ENCODE measurements at places on chromosomes 1 and 21. TPM values are rescaled to one million over a fixed set of nuclear protein-coding genes. Genes with fewer than 3 reads are reported as not detected.

DNA sequence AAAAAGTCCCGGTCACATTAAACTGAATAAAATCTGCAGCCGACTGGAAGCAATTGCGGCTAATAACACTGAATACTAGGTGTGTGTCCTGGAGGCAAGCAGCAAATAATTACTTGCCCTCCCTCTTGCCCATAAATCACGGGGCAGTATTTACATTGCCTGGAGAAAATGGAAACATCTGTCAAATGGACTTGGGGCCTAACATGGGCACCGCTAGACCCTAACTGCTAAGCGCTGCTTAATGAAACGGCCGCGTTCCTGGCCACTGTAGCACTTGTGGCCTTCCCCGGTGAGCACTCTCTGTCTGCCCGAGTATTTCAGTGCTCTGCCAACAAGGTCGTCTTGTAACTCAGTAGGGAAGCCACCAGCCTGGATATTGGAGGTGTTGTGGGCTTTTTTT is 23.9 kb upstream of the KNCN start:
- H3K4me1 ChIP-seq, result no peaks in the 10 kb centered on the region
- H3K27ac ChIP-seq, result no peak overlapping the region
- H3K27me3 ChIP-seq, result no peaks in the 10 kb centered on the region
- no peak for DNase-seq

- H3K36me3 ChIP-seq, result no peaks in the 10 kb centered on the region
- no peaks in the 10 kb centered on the region for H3K4me1 ChIP-seq
- H3K27me3 ChIP-seq, result no peaks in the 10 kb centered on the region
- peak; percentile 65 for DNase-seq
Observed at GRCh38 chr1:154809436-154810413, 60.4 kb downstream of the KCNN3 start.

DNA sequence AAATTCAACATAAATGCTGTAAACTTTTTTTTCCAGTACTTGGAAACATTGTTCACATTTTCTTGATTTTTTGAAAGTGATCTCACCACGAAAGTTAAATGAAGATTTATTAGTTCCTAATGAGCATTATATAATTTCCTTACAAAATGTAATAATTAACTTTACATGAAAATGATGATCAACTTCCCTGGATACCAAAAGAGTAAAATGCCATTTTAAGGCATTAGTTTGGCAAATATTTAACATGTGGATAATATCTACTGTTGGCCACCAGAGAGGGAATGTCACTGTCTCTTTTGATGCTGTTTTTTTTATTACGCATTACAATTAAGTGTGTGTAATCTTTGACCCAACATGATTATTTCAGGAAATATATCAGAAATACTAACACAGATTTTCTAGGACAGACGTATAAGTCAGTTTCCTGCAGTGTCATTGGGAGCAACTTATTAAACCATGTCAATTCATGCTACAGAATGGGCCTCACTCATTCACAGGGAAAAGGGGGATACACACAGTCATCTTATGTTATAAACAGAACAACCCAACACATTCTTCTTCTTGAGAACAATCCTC is 903.9 kb upstream of the ADGRL2 start:
- no peaks in the 10 kb centered on the region for H3K27me3 ChIP-seq
- H3K36me3 ChIP-seq, result no peaks in the 10 kb centered on the region
- no peaks in the 10 kb centered on the region for H3K4me1 ChIP-seq
- DNase-seq, result no peak
- no peak overlapping the region for H3K4me3 ChIP-seq

A3GALT2 gene
- not detected for total RNA-seq

TIE1 gene
- total RNA-seq, result 80.7 TPM

DNA sequence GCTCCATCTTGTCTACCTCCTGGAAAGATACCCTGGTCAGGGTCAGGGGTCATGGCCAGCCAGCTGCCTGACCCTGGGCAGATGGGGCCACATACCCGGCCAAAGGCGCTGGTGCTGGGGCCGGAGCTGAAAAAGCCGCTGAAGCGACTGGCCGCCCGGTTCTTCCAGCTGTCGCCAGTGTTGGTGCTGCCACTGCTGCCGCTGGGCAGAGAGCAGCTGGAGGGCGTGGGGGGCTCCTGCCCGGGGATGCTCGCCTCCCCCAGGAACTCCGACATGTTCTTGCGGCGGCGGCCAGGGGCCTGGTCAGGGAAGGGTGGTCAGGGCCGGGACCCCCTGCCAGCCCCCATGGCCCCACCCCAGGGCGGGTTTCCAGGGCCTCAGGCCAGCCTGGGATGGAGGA is 7.2 kb upstream of the TNFRSF25 start:
- no peaks in the 10 kb centered on the region for H3K27me3 ChIP-seq
- DNase-seq, result no peak
- H3K36me3 ChIP-seq, result no peaks in the 10 kb centered on the region
- H3K27ac ChIP-seq, result no peak overlapping the region
- no peak overlapping the region for H3K4me3 ChIP-seq

- H3K4me3 ChIP-seq, result no peak overlapping the region
- no peaks in the 10 kb centered on the region for H3K36me3 ChIP-seq
- H3K4me1 ChIP-seq, result no peaks in the 10 kb centered on the region
Observed at GRCh38 chr1:205576805-205577761, 54.7 kb downstream of the ELK4 start.

DNA sequence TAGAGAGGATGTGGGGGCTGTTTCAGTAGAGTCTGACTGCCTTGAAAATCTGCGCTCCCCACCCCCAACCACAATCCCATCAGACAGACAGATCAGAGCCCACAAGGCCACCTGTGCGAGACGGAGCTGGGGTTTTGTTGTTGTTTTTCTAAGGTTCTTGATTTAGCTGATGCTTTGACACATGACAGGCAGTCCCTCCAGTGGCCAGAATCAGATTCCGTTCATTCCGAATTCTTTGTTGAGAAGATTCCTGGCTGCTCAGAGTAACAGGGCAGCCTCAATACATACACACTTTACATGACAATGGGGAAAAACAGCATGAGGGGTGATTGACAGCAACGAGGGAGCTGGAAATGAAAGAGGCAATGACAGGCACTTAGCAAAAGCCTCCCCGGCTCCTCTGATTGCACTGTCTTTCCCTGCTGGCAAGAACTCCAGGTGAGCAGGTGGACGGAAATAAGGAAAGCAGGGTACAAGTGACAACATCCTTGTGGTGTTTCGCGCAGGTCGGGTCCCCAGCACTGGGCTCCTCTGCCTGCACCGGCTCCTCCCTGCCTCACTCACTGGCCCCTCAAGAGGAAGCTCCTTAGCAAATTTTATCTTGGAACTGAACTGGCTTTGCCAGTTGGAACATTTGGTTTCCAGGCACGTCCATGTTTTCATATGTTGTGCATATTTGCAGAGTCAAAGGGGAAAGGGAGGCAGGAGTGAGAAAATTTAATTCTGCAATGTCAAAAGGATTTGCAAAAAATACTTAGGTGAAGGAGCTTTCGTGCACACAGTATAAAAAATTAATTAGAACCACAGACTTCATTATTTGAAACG is 148.7 kb downstream of the PGBD5 start:
- H3K4me1 ChIP-seq, result no peaks in the 10 kb centered on the region
- no peaks in the 10 kb centered on the region for H3K36me3 ChIP-seq
- H3K4me3 ChIP-seq, result no peak overlapping the region
- H3K27me3 ChIP-seq, result no peaks in the 10 kb centered on the region
- peak; percentile 9 for DNase-seq

DNA sequence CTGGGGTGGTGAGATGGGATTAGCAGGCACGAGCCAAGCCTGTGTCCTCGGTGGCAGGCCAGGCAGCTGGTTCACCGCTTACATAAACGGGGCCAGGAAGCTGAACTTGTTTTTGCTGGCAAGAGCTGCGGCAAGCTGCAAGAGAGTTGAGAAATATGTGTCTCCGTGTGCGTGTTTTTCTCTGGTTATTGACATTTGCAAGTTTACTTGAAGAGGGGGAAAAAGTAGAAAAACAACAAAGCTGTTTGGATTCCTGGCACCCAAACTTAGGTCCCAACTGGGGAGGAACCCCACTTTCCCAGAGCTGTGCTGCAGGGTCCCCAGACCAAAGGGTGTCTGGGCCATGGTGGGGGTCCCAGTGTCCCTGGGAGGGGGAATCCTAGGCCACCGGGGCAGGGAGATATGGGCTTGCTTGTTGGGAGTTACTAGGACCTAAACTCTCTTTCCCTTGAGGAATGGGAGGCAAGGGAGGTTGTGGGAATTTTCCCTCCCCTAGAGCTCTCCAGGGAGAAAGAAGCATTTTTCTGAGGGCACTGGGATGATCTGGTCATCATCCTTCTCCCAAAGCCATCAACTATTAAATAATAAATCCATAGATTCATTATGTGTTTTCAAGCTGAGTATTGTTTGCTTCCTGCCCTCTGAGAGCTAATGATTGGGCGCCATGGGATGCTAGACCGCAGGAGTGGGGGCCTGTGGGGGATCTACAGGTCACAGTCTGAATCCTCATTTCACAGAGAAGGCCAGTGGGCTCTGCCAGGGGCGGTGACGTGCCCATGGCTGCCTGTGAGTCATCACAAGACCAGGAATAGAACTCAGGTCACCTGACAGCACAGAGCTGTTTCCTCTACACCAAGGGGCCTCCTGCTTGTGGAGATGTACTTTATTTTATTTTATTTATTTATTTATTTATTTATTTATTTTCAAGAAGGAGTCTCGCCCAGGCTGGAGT is 14.8 kb downstream of the IL6R start:
- H3K4me1 ChIP-seq, result peaks cover 30% of the 10 kb centered on the region
- no peaks in the 10 kb centered on the region for H3K27me3 ChIP-seq
- H3K36me3 ChIP-seq, result no peaks in the 10 kb centered on the region
- peak overlapping the region; percentile 93 for H3K27ac ChIP-seq
- DNase-seq, result peak; percentile 89

DNA sequence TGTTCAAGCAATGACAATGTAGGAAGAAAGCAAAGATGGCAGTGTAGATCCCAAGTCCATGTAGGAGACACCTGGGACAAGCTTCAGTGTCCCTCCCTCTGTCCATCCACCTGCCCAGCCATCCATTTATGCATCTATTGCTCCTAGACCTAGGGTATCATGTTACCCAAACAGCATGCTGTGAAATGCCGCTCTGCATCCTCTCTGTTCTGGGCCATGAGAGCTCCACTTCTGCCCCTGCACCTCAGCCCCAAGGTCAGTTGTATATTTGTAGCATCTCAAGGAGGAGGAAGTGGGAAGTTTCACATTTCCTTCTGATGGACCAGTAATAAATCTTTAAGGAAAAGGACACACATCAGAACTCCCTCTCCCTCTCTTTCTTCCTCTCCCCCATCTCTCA is 27.9 kb upstream of the TSPEAR start:
- H3K27me3 ChIP-seq, result no peaks in the 10 kb centered on the region
- H3K36me3 ChIP-seq, result no peaks in the 10 kb centered on the region
- H3K27ac ChIP-seq, result no peak overlapping the region
- no peaks in the 10 kb centered on the region for H3K4me1 ChIP-seq
- DNase-seq, result no peak
- H3K4me3 ChIP-seq, result no peak overlapping the region

GRCh38 chr1:59146651-59147358 is 150.1 kb upstream of the FGGY start:
- H3K27ac ChIP-seq, result peak overlapping the region; percentile 58
- peak overlapping the region; percentile 46 for H3K4me3 ChIP-seq

DNA sequence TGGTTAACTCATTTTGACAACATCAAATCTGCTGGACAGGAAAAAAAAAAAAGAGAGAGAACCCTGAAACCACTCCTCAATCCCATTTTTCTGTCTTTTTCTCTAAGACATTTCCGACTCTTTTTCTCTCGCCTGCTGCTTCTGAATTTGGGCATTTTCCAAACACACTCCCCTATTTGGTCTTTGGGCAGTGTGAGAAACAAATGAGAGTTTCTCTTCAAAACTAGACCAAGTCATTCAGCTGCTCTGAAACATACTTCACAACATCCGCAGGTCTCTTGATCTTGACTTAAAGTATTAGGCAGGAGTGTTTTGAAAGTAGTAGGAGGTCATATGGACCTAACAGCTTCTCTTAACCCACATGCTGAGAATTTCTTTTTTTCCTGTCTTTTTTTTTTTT is 364.8 kb upstream of the ESRRG start:
- H3K27ac ChIP-seq, result no peak overlapping the region
- no peaks in the 10 kb centered on the region for H3K4me1 ChIP-seq
- H3K27me3 ChIP-seq, result no peaks in the 10 kb centered on the region
- no peaks in the 10 kb centered on the region for H3K36me3 ChIP-seq
- no peak for DNase-seq

DNA sequence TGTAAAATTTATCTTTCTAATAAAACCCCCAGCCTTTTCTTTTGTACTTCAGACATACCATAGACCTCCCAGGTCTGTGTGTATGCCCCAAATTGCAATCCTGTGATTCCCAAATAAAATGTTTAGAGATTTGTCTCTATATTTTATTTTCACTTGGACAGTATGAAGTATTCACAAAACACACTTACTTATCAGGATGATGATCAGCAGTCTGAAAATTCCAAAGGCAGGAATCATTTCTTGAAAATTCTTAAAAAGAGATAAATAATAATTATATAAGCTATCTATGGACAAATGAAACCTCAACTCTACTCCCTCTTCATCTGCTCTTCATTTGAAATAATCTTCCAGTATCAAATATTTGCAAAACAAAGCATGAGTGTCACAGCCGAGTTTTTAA is 11.6 kb upstream of the GJA9 start:
- H3K27ac ChIP-seq, result no peak overlapping the region
- no peaks in the 10 kb centered on the region for H3K27me3 ChIP-seq
- DNase-seq, result no peak
- no peaks in the 10 kb centered on the region for H3K4me1 ChIP-seq
- H3K4me3 ChIP-seq, result no peak overlapping the region

BTF3L4 gene
- total RNA-seq, result 105 TPM

DNA sequence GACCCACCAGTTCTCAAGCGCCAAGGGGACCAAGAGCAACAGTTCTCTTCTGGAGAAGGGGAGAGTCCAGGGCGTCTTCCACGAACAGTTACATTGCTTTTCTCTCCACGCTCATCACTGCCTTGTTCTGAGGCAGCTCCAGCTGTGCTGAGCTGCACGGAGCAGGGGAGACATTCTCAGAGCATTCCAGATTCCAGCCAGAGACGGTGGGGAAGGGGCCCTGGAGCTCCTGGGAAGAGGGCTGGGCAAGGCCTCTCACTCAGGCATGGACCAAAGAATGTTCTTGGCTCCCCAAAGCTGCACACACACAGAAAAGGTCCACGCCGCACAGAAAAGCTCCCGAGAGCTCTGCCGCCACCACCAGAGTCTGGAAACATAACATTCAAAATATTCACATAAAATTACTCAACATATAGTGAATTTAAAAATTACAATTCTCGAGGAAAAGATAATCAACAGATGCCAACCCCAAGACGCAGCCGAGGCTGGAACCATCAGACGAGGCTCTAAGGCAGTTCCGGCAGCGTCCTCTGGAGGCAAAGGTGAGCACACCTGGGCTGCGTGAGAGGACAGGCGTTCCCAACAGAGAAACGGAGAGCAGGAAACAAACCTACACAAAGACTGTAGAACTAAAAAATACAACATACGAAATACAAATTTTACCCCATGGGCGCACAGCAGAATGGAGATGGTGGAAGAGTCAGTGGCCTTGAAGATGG is 40.5 kb downstream of the UBE2G2 start:
- no peak overlapping the region for H3K27ac ChIP-seq
- DNase-seq, result no peak
- no peaks in the 10 kb centered on the region for H3K27me3 ChIP-seq
- no peak overlapping the region for H3K4me3 ChIP-seq
- H3K36me3 ChIP-seq, result no peaks in the 10 kb centered on the region

GRCh38 chr1:192550922-192551534 is 24.5 kb upstream of the RGS1 start:
- H3K4me1 ChIP-seq, result no peaks in the 10 kb centered on the region
- H3K36me3 ChIP-seq, result no peaks in the 10 kb centered on the region
- no peaks in the 10 kb centered on the region for H3K27me3 ChIP-seq
- no peak for DNase-seq
